Dermis blood vessel endothelial cell (primary cell): ENCODE measurements at places on chromosomes 6 and 20. TPM values are rescaled to one million over a fixed set of nuclear protein-coding genes. Genes with fewer than 3 reads are reported as not detected.

GRCh38 chr20:59044295-59044694, 1.7 kb upstream of the PRELID3B start:
- DNase-seq = no peak

DNA sequence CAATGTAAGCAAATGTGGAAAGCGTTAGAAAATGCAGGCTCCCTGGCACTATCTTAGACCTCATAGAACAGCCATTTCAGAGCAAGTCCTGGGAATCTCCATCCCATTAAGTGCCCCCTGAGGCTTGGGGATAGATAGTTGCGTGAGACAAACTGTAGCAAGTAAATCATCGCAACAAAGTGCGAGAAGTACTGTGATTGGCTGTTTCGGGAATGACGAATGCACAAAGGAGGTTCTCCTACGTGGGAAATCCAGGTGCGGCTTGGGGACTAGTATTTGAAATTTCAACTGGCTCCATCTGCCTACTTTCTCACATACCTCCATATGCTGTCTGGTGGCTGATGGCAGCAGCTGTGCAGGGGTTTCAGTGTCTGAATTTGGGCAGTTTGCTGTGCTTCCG, 84.5 kb downstream of the PLEKHG1 start:
- DNase-seq = peak; percentile 80

DNA sequence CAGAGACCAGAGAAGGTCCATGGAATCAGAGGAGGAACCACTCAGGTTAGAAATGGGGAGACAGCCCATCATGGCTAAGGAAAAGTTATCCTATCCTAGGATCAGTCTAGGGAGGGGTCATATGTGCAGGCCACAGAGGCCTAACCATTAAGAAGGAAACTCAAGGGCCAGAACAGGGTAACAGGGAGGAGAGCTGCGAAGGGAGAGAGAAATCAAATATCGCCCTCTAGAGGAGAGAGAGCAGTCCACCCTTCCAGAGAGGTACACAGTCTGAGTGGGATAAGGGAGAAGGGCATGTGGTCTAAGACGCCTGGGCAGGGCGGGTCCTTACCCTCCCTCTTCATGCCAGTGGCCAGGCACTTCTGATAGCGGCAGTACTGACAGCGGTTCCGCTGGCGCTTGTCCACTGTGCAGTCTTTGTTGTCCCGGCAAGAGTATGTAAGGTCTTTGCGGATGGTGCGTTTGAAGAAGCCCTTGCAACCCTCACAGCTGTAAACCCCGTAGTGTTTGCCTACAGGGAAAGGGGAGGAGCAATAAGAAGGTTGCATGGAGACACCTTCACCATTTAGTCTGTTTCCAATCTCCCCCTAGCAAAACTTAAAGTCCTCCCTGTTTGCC, 2.9 kb downstream of the RXRB start:
- DNase-seq = peak; percentile 80

GRCh38 chr6:84976526-84977362, 212.3 kb upstream of the TBX18 start:
- peak; percentile 68 for DNase-seq

- DNase-seq = no peak
Observed at GRCh38 chr6:74100719-74101287, 404.8 kb downstream of the CD109 start.

DNA sequence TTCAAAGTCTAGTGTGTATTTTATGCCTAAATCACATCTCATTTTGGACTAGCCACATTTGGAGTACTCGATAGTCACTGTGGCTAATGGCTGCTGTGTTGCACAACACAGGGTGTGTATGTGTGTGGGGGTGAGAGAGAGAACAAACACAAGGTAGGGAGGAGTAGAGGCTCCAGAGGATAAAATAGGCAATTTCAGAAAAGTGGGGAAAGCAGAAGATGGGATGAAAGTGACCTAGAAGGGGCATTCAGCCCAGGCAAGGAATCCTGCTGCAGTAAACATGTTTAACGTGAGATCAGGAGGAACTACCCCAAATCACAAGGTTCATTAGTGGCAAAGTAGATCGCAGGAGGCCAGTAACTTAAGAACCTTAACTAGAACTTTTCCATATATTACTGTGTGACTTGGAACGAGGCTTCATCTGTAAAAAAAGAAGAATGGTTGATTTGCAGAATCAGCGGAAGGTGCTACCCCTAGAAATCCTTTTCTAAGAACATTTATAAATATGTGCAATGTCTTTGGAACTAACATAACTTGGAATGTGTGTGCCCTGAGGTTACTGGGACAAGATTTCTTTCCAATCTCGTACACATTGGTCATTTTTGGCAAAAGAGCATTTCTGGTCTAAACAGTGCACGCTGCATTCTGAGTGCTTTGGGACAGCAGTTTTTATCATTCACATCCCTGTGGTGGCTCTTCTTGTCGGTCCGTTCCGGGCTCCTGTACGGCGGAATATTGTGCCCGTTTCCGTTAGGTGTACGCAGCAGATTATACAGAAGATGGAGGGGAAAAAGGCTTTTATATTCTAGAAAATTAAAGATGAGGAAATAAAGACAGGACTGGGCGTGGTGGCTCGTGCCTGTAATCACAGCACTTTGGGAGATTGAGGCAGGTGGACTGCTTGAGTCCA, 2.6 kb downstream of the DUSP22 start:
- no peak for DNase-seq

DNA sequence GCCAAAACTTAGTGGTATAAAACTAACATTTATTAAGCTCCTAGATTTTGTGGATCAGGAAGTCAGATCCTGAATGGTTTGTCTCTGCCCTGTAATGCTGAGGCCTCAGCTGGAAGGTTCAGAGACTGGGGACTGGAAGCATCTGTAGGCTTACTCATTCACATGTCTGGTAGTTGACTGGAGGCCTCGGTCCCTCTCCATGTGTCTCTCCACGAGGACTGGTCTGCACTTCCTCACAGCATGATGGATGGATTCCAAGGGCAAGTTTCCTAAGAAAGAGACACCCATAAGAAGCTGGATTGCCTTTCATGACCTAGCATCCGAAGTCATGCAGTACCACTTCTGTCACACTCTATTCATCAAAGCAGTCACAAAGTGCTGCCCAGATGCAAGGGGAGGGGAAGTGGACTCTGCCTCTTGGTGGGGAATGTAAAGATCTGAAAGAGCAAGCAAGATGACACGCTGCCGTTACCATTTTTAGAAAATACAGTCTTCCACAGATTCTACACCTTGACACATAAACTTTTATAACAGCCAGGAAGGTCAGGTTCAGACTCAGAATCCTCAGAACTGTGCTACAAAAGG, 17.2 kb upstream of the MDGA1 start:
- no peak for DNase-seq

- DNase-seq = no peak
Observed at GRCh38 chr6:162151021-162151665, 576.4 kb downstream of the PRKN start.

GRCh38 chr6:53547166-53547810, 2.4 kb upstream of the GCLC start:
- no peak for DNase-seq

GRCh38 chr6:137570393-137570792, 76.2 kb upstream of the OLIG3 start:
- DNase-seq = no peak

GRCh38 chr6:36669002-36669401, 9.5 kb upstream of the CDKN1A start:
- no peak for DNase-seq

- no peak for DNase-seq
Observed at GRCh38 chr6:164337024-164337924, 922.8 kb downstream of the QKI start.

DNA sequence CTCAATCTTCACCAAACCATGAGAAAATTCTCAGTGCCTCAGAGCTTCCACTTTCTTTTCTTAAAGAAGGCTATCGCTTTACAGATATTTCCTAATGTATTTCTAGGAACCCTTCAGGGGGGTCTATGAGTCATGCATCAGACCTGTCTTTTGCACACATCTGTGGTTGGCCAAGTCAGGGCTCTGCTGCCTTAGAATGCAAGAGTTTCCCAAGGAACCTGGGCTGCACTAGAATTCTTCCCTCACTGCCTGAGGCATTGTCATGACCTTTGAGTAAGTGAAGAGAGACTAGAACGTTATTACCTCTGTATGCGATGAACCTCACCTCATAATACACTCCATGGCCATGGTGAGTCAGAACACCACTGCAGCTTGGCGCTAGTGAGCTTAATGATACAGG, 365.0 kb upstream of the ID4 start:
- DNase-seq = no peak

GRCh38 chr20:24027229-24027628, 38.6 kb upstream of the GGTLC1 start:
- peak; percentile 95 for DNase-seq

- DNase-seq = peak; percentile 19
Observed at GRCh38 chr6:36414481-36414880, 27.0 kb upstream of the ETV7 start.

DNA sequence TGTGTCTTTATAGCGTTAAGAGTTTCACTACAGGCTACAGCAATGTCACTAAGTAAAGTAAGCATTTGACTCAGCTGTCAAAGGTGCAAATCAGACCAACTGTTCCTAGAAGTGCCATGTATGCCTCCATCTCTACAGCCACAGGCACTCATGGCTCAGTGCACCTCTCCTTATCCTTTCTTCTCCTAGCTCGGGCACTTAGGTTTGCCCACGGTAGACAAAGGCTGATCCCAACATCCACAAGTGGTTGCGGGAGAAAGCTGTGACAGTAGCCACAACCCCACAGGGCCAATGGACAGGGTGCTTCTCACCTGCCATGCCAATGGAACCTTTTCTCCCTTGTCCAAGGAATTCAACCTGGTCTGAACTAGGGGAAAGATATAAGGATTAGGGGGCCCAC, 228.5 kb upstream of the EXOC2 start:
- DNase-seq = no peak

The PRR18 gene
- not detected in 2 replicates for total RNA-seq
